Right atrium auricular region (tissue), 2 donors: ENCODE measurements at places on chromosomes 4 and X.

DNA sequence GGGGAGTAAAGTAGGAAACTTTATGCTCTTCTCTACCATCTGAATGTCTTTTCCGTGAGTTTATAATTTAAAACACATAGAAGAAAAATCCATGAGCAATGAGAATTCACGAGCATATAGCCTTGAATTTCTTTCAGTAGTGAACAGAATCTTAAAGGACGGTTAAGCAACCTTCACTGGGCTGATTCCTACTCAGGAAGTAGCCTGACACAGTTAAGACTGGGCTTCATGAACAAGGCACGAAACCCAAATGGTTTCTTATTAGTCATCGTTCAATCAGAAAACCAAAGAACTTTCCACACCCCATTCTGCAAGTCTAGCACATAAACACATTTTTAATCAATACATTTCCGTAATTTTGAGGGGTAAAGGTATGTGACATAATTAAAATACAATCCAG, 95.8 kb downstream of the SH3KBP1 start:
- DNase-seq, result no peak
- no peaks in the 10 kb centered on the region for H3K4me1 ChIP-seq
- H3K27ac ChIP-seq, result no peak overlapping the region
- H3K27me3 ChIP-seq, result no peaks in the 10 kb centered on the region
- no peak overlapping the region for H3K4me3 ChIP-seq

DNA sequence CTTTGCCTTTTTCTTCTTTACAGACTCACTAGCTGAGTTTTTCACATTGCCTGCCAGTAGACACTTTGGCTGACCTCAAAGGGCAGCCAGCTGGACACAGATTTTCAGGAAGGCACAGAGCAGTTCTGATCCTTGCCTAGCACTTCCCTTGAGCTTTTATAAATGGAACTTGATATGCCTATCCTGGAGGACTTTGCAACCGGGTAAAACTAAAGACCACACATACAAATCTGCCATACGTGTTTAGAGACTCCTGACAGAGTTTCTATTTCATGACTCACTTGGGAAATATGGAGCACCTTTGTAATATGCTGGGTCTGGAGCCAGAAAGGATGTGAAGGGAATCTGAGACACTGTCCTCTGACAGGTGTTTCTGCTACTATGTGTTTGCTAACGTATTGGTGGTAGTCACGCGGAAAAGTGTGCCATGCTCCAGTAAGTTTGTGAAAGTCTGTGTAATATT, 56.7 kb upstream of the RASSF6 start:
- H3K4me3 ChIP-seq, result no peak overlapping the region
- H3K27ac ChIP-seq, result no peak overlapping the region
- no peaks in the 10 kb centered on the region for H3K4me1 ChIP-seq
- no peaks in the 10 kb centered on the region for H3K27me3 ChIP-seq
- no peak for DNase-seq
- no peaks in the 10 kb centered on the region for H3K36me3 ChIP-seq

GRCh38 chrX:112786076-112786475, 54.6 kb downstream of the AMOT start:
- no peaks in the 10 kb centered on the region for H3K4me1 ChIP-seq
- H3K27me3 ChIP-seq, result no peaks in the 10 kb centered on the region
- DNase-seq, result no peak
- H3K27ac ChIP-seq, result no peak overlapping the region
- no peaks in the 10 kb centered on the region for H3K36me3 ChIP-seq

- DNase-seq, result no peak
- no peaks in the 10 kb centered on the region for H3K27me3 ChIP-seq
- H3K36me3 ChIP-seq, result no peaks in the 10 kb centered on the region
- H3K4me1 ChIP-seq, result no peaks in the 10 kb centered on the region
- no peak overlapping the region for H3K27ac ChIP-seq
- no peak overlapping the region for H3K4me3 ChIP-seq
Measured at GRCh38 chrX:73683236-73683859, 120.4 kb downstream of the CHIC1 start.

GRCh38 chr4:113725963-113726362, 35.6 kb downstream of the CAMK2D start:
- no peak overlapping the region for H3K4me3 ChIP-seq
- H3K27me3 ChIP-seq, result no peaks in the 10 kb centered on the region
- no peak overlapping the region for H3K27ac ChIP-seq

DNA sequence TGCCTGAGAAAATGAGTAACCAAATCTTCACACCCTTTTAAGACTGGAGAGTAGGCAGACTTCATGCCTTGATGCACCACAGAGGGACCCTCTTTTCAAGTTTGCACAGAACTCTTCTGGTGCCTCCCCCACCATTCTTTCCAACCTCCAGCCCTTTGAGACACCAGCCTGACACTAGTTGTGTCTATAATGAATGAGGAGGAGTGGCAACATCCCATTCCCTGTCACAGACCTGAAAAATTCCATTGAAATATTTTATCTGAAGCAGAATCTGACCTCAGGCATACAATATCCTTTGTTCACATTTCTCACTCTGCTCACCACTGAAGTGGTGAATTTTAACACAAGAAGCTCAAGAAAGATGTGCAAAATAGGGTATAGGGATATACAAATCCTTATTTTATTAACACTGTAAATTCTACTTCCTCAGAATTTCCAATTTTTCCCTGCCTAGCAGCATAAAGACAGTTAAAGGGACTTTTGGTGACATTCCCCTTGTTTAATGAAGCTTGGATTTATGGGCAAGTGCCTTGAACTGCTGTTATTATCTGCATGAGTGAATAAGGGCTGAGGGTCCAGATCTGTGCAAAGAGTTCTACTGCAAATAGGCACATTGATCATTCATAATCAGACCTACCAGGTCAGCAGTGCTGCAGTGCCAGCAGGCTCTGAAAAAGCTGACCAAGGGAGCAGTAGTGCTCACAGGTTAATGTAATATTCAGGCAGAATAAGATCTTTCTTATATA, 149.9 kb upstream of the PAQR3 start:
- H3K27me3 ChIP-seq, result no peaks in the 10 kb centered on the region
- H3K36me3 ChIP-seq, result no peaks in the 10 kb centered on the region
- no peak overlapping the region for H3K27ac ChIP-seq
- no peak overlapping the region for H3K4me3 ChIP-seq
- DNase-seq, result no peak
- no peaks in the 10 kb centered on the region for H3K4me1 ChIP-seq

DNA sequence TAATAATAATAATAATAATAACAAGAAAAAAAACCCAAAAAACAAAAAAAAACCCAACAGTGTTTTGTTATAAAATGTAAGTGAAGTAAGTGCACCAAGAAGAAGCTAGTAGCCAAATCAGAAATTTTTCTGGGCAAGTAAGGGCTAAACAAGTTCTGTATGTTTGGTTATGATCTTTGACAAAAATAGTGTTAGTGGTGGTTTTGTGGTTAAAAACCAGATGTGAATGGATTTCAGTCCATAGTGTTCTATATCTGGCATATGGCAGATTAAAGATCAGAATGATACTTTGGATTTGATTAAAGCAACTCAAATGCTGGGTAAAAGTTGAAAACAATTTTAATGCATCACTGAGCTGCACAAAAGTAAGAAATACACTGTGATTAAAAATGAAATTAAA, 116.5 kb upstream of the NDST4 start:
- no peaks in the 10 kb centered on the region for H3K4me1 ChIP-seq
- no peak overlapping the region for H3K4me3 ChIP-seq
- no peaks in the 10 kb centered on the region for H3K36me3 ChIP-seq
- no peak for DNase-seq

GRCh38 chr4:38266616-38267015, 306.4 kb downstream of the PTTG2 start:
- DNase-seq, result no peak
- no peaks in the 10 kb centered on the region for H3K36me3 ChIP-seq
- H3K27ac ChIP-seq, result no peak overlapping the region
- no peaks in the 10 kb centered on the region for H3K27me3 ChIP-seq
- H3K4me3 ChIP-seq, result no peak overlapping the region

GRCh38 chrX:123807835-123808416, 51.9 kb upstream of the XIAP start:
- no peaks in the 10 kb centered on the region for H3K27me3 ChIP-seq
- no peak for DNase-seq
- no peaks in the 10 kb centered on the region for H3K4me1 ChIP-seq

DNA sequence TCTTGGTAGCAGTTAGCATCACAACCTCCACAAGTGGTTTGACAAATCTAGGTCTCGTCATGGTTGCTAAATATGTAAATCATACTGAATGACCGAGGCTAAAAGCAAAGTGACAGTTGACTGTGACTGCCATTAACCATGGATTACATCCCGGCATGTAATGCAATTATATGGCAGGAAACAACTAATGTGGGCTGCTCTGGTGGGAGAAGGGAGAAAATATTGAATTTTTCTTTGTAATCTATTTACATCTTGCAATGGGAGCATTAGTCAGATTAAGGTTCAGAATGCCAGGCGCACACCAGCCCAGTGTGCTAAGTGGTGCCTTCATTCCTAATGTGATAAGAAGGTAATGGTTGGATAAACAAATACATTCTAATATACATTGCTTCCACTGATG, 35.8 kb downstream of the UNC5C start:
- no peaks in the 10 kb centered on the region for H3K4me1 ChIP-seq
- H3K4me3 ChIP-seq, result no peak overlapping the region
- no peaks in the 10 kb centered on the region for H3K36me3 ChIP-seq
- DNase-seq, result no peak

GRCh38 chr4:81214144-81214880, 710 bp downstream of the PRKG2 start:
- H3K4me1 ChIP-seq, result no peaks in the 10 kb centered on the region
- no peaks in the 10 kb centered on the region for H3K36me3 ChIP-seq
- H3K27me3 ChIP-seq, result no peaks in the 10 kb centered on the region
- H3K4me3 ChIP-seq, result peak overlapping the region; percentile 61
- H3K27ac ChIP-seq, result peak overlapping the region; percentile 85
- no peak for DNase-seq
